ENCODE measurements at places on chromosomes 3 and 15. TPM values are rescaled to one million over a fixed set of nuclear protein-coding genes. Genes with fewer than 3 reads are reported as not detected.

The NR1I2 gene
- total RNA-seq: not detected

The MUSTN1 gene
- total RNA-seq: not detected

The TMEM207 gene
- total RNA-seq: not detected

The CPN2 gene
- not detected for total RNA-seq

The TRPM1 gene
- total RNA-seq: 0.27 TPM

The GPR149 gene
- not detected for total RNA-seq

The SENP8 gene
- total RNA-seq: 1.9 TPM

The PRR23A gene
- not detected for total RNA-seq

The PDHB gene
- total RNA-seq: 73.8 TPM

The CPNE9 gene
- total RNA-seq: not detected

The AMT gene
- total RNA-seq: 0.66 TPM

The TMEM40 gene
- total RNA-seq: not detected

The KIF15 gene
- 21.1 TPM for total RNA-seq

The ISL2 gene
- total RNA-seq: 0.13 TPM

The SERPINI2 gene
- total RNA-seq: not detected

The ATP13A4 gene
- not detected for total RNA-seq

The RPP25 gene
- total RNA-seq: 16.2 TPM

The SCAPER gene
- 15.9 TPM for total RNA-seq

The FES gene
- 50.6 TPM for total RNA-seq

The GOLGA8G gene
- total RNA-seq: not detected

The REC114 gene
- total RNA-seq: not detected

The CD200R1 gene
- total RNA-seq: not detected

The CHST13 gene
- total RNA-seq: not detected

The ACKR4 gene
- 4.0 TPM for total RNA-seq

The SLC22A13 gene
- total RNA-seq: 0.22 TPM

The GRK7 gene
- total RNA-seq: not detected

The ZNF385D gene
- total RNA-seq: 0.14 TPM

The ZKSCAN7 gene
- 0.66 TPM for total RNA-seq

The ZBTB20 gene
- 21.8 TPM for total RNA-seq

The NANOGP8 gene
- total RNA-seq: not detected

The PYGO1 gene
- 3.3 TPM for total RNA-seq

The GRAMD2A gene
- total RNA-seq: 0.72 TPM

The KBTBD12 gene
- not detected for total RNA-seq

The ABI3BP gene
- total RNA-seq: 36.0 TPM

The CGNL1 gene
- 55.5 TPM for total RNA-seq

The SPESP1 gene
- 2.1 TPM for total RNA-seq

The SLC28A1 gene
- total RNA-seq: not detected

The NUP210 gene
- total RNA-seq: 0.53 TPM

The ACVR2B gene
- total RNA-seq: 4.3 TPM

The SEMA5B gene
- total RNA-seq: not detected

The GOLGA8K gene
- total RNA-seq: 0.66 TPM

The TGM5 gene
- not detected for total RNA-seq

The AHSG gene
- total RNA-seq: not detected

The THRB gene
- total RNA-seq: 0.93 TPM

The OTOL1 gene
- total RNA-seq: not detected

The EHD4 gene
- total RNA-seq: 140 TPM
